GM23248 (cell line): ENCODE measurements at places on chromosomes 13 and 19.

DNA sequence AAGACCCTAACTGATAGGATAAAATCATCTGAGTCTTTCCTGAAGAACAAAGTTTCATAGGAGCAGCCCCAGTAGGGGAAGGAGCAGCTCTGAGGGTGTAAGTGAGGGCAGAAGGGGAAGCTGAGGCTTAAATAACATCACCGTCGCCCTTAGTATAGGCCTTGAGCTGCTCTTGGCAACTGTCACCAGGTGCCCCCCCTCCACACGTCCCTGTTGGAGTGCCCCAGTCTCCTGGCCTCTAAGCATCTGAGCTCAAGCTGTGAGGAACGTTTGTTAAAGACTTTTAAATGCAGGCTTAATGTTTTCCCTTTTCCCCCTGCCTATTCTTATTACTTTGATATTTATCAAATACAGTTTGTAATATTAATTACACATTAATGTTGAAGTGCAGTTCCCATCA lies 170.6 kb downstream of the ZIC5 start:
- DNase-seq, result no peak

DNA sequence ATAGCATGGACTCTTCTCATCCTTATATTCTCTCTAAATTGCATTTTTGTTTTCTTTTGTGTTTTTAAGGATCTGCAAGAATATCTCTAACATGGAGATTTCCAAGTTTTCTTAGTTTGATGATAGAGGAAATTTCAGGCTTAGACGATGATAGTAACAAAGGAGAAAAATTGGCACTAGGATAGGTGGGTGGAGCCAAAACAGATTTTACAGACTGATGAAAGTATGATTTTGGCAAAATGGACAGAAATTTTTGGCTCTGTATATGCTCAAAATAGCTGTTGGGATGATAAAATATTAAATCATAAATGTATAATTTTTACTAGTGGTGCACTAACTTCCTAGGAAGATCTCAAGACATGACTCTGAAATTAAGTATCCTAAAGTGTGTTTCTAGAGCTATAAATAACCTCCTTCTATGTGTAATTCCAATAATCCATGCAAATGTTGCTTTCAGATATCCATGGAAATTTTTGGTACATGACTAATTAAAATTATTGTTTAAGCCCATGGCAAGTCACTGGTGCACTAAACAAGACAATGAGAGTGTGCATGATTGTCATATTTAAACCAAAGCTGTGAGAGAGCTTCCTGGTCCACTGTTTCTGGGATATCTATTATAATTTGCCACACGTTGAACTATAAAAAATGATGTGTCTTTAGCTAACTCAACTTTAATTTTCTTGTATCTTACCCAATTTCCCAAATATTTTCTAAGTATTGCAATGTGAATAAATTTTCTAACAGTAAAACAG lies 55.8 kb upstream of the NBEA start:
- peak; percentile 7 for DNase-seq

GRCh38 chr13:112734696-112735547 lies 45.1 kb downstream of the ATP11A start:
- DNase-seq, result no peak

GRCh38 chr13:20567881-20568528 lies 1.0 kb downstream of the IFT88 start:
- DNase-seq, result no peak
